ENCODE measurements at places on chromosomes 7 and 10.

- H3K27me3 ChIP-seq: no peaks in the 10 kb centered on the region
- H3K4me3 ChIP-seq: no peak overlapping the region
- no peak for DNase-seq
- H3K4me1 ChIP-seq: peaks cover 93% of the 10 kb centered on the region
- H3K27ac ChIP-seq: peak overlapping the region; percentile 93
Measured at GRCh38 chr10:79318369-79318768, 28.9 kb upstream of the PPIF start.

DNA sequence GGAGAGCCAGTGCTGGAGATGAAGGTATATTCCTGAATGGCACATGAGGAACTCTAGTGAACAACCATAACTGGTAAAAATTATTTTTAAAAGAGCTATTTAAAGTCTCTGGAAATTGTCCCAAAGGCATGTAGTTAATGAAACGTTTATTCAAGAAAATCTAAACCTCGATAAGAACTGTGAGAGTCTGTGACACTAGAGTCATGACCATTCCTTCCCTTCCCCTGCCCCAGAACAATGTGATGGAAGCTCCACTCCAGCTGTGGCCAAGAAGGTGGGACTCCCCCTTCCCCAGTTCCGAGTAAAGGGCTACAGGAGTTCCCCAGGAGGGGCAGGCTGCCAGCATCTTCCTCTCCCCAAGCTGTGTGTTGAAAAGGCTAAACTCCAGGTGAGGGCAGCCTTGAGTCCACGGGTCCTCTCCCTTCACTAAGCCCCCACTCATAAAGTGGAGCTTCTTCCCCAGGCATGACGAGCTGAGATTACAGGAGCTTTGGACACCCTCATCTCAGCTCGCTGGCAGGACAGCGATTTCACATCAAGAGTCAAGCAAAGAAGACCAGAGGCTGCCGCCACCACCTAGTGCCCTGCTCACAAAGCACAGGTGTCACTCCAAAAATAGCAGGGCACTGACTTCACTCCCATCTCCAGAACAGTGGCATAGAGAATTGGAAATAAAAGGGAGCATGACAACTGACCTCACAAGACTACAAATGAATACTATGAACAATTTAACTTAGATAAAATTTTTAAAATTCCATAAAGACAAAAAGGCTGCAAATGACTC, 68.5 kb downstream of the NHLRC2 start:
- H3K27ac ChIP-seq: no peak overlapping the region
- no peaks in the 10 kb centered on the region for H3K27me3 ChIP-seq
- no peaks in the 10 kb centered on the region for H3K36me3 ChIP-seq

GRCh38 chr7:139588632-139589031, 65.1 kb downstream of the CLEC2L start:
- H3K4me1 ChIP-seq: no peaks in the 10 kb centered on the region
- no peak for DNase-seq
- no peak overlapping the region for H3K4me3 ChIP-seq
- no peak overlapping the region for H3K27ac ChIP-seq
- H3K36me3 ChIP-seq: peaks cover 57% of the 10 kb centered on the region

- peak overlapping the region; percentile 18 for H3K4me3 ChIP-seq
- peaks cover 14% of the 10 kb centered on the region for H3K4me1 ChIP-seq
- DNase-seq: peak; percentile 57
- no peak overlapping the region for H3K27ac ChIP-seq
- no peaks in the 10 kb centered on the region for H3K36me3 ChIP-seq
Measured at GRCh38 chr10:11684717-11685645, 57.2 kb upstream of the ECHDC3 start.

- H3K27ac ChIP-seq: no peak overlapping the region
- H3K36me3 ChIP-seq: no peaks in the 10 kb centered on the region
- no peaks in the 10 kb centered on the region for H3K4me1 ChIP-seq
- no peak for DNase-seq
- no peak overlapping the region for H3K4me3 ChIP-seq
Measured at GRCh38 chr7:70016044-70016770, 417.9 kb downstream of the AUTS2 start.

GRCh38 chr7:2608921-2609411, 22.8 kb upstream of the TTYH3 start:
- no peaks in the 10 kb centered on the region for H3K4me1 ChIP-seq
- H3K36me3 ChIP-seq: no peaks in the 10 kb centered on the region
- H3K27ac ChIP-seq: no peak overlapping the region
- no peak for DNase-seq
- no peak overlapping the region for H3K4me3 ChIP-seq

- peaks cover 8% of the 10 kb centered on the region for H3K36me3 ChIP-seq
- peak overlapping the region; percentile 63 for H3K27ac ChIP-seq
- no peak for DNase-seq
- peaks cover 10% of the 10 kb centered on the region for H3K4me1 ChIP-seq
- no peaks in the 10 kb centered on the region for H3K27me3 ChIP-seq
Measured at GRCh38 chr7:7639847-7640220, 718 bp upstream of the UMAD1 start.

- no peak for DNase-seq
- H3K4me1 ChIP-seq: no peaks in the 10 kb centered on the region
- no peak overlapping the region for H3K27ac ChIP-seq
- H3K36me3 ChIP-seq: no peaks in the 10 kb centered on the region
Measured at GRCh38 chr7:21656796-21657195, 114.0 kb downstream of the DNAH11 start.

DNA sequence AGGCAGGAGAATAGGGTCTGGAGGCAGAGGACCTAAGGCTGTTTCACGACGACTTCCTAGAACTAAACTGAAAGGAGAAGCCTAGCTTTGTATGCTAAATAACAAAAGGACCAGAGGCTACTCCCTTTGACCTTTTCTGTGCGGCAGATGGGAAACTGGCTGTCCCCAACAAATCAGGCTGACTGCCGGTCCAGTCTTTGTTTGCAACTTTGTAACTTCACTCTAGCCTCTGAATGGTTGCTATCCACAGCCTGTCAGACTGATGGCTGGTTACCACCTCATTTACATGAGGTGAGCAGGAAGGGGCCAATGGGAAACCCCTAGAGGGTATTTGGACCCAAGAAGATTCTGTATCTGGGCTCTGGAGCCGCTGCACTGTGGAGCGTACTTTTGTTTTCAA, 132.6 kb upstream of the SHH start:
- no peak for DNase-seq
- no peak overlapping the region for H3K4me3 ChIP-seq
- peaks cover 11% of the 10 kb centered on the region for H3K27me3 ChIP-seq
- H3K27ac ChIP-seq: no peak overlapping the region

GRCh38 chr10:43262397-43262901, 4.4 kb downstream of the RASGEF1A start:
- H3K36me3 ChIP-seq: no peaks in the 10 kb centered on the region
- peaks cover 24% of the 10 kb centered on the region for H3K27me3 ChIP-seq
- DNase-seq: no peak

DNA sequence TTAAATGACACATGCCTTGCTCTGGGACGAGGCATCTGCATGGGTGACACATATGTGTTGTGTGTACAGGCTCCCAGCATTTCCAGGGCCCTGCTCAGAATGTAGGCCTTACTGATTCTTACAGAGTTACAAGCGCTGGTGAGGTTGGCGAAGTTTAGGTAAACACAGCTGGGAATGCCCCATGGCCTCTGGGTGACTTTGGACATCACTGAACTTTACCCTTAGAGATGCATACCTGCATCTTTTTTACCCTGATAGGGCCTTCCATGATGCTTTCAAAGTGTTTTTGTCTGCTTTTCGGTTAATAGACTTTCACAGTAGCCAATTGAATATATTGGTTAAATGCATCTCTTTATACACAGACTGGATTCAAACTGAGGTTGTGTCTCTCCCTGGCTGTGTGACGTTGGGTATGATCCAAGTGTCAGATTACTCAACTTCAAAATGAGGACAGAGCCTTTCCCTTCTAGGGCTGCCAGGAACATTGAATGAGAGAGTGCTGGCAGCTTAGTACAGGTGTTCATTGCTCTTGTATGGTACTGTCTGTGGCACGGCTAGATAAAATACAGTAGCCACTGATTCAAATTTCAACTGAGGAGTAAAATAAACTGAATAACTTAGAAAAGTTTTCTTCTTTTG, 29.5 kb downstream of the EGFR start:
- peaks cover 25% of the 10 kb centered on the region for H3K4me1 ChIP-seq
- no peaks in the 10 kb centered on the region for H3K36me3 ChIP-seq
- H3K27me3 ChIP-seq: no peaks in the 10 kb centered on the region

DNA sequence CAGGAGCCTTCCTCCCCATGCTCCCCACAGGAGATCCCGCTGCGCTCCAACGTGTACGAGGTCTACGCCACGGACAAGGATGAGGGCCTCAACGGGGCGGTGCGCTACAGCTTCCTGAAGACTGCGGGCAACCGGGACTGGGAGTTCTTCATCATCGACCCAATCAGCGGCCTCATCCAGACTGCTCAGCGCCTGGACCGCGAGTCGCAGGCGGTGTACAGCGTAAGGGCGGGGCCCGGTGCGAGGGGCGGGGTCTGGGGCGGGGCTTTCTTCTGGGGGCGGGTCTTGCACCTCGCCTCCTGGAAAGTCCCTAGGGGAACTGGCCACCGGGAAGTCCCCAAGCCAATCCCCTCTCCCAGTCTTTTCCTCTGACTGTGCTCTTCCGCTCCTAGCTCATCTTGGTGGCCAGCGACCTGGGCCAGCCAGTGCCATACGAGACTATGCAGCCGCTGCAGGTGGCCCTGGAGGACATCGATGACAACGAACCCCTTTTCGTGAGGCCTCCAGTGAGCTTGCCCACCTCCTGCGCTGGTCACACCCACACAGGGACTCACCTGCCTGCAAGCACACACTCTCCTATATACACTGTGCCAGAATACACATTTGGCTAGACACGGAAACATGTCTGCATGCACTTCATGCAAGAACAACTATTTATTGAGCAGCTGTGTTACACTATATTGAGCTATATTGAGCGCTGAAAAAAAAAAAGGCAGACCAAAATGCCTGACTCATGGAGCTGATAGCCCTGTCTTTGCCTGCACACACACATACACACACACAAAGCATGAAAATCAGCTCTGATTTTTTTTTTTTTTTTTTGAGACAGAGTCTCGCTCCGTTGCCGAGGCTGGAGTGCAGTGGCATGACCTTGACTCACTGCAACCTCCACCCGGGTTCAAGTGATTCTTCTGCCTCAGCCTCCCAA, 32.7 kb upstream of the VSIR start:
- H3K4me3 ChIP-seq: no peak overlapping the region
- no peaks in the 10 kb centered on the region for H3K36me3 ChIP-seq
- H3K27ac ChIP-seq: no peak overlapping the region
- no peak for DNase-seq

- peaks cover 16% of the 10 kb centered on the region for H3K4me1 ChIP-seq
- peaks cover 58% of the 10 kb centered on the region for H3K36me3 ChIP-seq
- DNase-seq: no peak
- H3K27me3 ChIP-seq: no peaks in the 10 kb centered on the region
- no peak overlapping the region for H3K27ac ChIP-seq
Measured at GRCh38 chr7:134907000-134907399, 79.3 kb upstream of the AGBL3 start.

DNA sequence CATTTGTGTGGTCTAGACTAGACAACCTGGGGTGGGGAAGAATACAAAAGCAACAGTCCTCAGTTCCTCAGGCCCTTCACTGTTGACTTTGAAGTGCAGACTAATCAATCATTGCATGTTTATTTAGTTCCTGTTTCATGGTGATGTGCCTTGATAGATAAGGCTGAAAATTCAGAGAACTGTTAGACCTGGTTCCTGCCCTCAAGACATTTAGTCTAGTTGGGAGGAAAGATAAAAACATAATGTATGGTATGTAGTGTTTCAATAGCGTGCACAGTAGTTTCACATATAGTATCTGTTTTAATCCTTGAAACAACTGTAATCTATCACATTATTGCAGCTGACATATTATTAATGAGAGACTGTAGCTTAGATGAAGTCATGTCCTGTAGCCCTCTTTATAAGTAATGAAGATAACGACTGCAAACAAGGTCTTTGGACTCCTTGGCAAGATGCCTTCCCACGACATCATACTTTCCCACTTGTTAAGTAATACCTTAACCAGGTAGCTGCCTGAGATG, 124.0 kb downstream of the CELF2 start:
- no peak overlapping the region for H3K27ac ChIP-seq
- no peaks in the 10 kb centered on the region for H3K36me3 ChIP-seq
- H3K4me1 ChIP-seq: no peaks in the 10 kb centered on the region
- H3K27me3 ChIP-seq: no peaks in the 10 kb centered on the region
- no peak overlapping the region for H3K4me3 ChIP-seq

DNA sequence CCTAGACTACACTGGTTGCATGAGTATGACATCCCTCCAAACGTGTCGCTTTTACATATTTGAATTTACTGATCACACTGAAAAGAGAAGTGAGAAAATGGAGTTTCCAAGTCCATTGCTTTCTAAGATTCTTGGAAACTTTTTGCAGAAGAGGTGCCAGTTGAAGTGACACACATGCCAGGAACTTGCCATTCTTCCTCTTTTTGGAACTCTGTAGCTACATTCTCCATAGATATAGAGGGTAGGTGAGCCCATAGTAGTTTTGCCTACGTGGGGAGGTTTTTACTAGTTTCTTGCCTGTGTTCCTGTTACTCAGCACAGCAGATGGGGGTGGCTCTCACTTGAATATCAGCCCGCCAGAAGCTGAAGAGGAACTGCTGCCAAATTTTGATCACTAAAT, 286.6 kb upstream of the NRP1 start:
- no peak overlapping the region for H3K4me3 ChIP-seq
- H3K4me1 ChIP-seq: no peaks in the 10 kb centered on the region
- no peak overlapping the region for H3K27ac ChIP-seq
- H3K36me3 ChIP-seq: no peaks in the 10 kb centered on the region
- no peak for DNase-seq
- H3K27me3 ChIP-seq: no peaks in the 10 kb centered on the region

GRCh38 chr10:117677890-117678500, 135.4 kb downstream of the EMX2 start:
- peaks cover 4% of the 10 kb centered on the region for H3K4me1 ChIP-seq
- no peaks in the 10 kb centered on the region for H3K27me3 ChIP-seq
- no peak for DNase-seq
- no peaks in the 10 kb centered on the region for H3K36me3 ChIP-seq
- no peak overlapping the region for H3K4me3 ChIP-seq

DNA sequence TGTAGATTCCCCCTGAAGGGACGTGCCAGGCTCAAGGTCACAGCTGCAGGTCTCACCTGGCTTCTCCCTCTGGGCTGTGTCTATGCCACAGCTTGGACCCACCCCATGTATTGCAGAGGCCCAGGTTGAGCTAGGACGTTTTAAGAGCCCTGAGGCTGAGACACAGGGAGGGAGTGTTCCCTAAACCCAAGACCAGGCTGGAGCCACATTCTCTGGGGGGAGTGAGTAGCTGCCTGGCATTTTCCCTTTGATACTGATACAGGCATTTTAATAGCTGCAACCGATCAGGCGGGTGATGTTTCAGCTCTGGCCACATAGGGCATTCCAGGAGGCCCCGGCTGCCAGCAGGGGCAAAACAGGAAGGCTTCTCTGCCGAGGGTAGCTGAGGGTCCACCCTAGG, 13.4 kb downstream of the COL13A1 start:
- H3K36me3 ChIP-seq: peaks cover 15% of the 10 kb centered on the region
- H3K27me3 ChIP-seq: no peaks in the 10 kb centered on the region
- DNase-seq: no peak

GRCh38 chr7:80806663-80807062, 112.2 kb downstream of the SEMA3C start:
- H3K4me1 ChIP-seq: no peaks in the 10 kb centered on the region
- H3K27ac ChIP-seq: no peak overlapping the region
- DNase-seq: no peak
- H3K36me3 ChIP-seq: no peaks in the 10 kb centered on the region

All from SJSA1 (cell line).